ENCODE measurements at places on chromosomes 6 and 20.

GRCh38 chr6:38846844-38847243 is 131.7 kb downstream of the DNAH8 start:
- no peaks in the 10 kb centered on the region for H3K36me3 ChIP-seq
- DNase-seq = no peak
- H3K27ac ChIP-seq = no peak overlapping the region
- H3K4me3 ChIP-seq = no peak overlapping the region

DNA sequence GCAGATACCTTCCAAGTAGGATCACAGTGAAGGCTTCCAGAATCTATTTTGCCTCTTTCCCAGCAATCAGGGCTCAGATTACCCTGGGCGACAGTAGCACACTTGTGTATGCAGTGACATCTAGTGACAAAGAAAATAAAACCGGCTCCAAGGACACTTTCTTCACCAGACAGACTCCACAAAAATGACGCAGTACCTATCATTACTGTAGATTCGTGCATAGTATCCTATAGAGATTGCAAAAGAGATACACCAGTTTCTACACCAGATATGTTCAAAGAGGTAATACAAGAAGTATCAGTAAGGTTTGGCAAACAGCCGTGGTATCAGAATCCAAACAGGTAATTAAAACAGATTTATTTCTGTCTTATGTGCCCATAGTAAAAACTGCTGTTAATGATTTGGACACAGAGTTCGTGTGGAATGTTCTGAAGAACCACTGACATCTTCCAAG is 600.4 kb upstream of the JAG1 start:
- H3K4me3 ChIP-seq = no peak overlapping the region
- peaks cover 10% of the 10 kb centered on the region for H3K4me1 ChIP-seq
- H3K27me3 ChIP-seq = no peaks in the 10 kb centered on the region
- H3K27ac ChIP-seq = peak overlapping the region; percentile 68
- DNase-seq = peak; percentile 76

DNA sequence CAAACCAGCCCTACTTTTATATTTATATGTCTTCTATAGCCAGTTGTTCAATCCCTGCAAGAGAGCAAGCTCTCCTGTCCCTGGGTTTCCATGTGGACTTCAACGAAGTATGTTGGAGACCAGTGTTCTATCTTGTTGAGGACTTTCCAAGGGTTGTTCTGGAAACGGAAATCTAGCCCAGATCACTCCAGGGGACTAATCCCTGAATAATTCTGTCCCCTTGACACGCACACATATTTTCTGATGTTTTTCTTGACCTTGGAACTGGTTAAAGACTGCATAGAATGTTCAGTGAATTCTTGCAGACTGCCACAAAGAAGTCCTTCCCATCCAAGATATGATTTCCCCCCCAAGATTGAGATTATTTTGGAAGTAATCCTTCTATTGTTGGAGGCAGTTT is 9.5 kb upstream of the MYLK2 start:
- peaks cover 5% of the 10 kb centered on the region for H3K36me3 ChIP-seq
- no peak overlapping the region for H3K4me3 ChIP-seq
- DNase-seq = no peak

DNA sequence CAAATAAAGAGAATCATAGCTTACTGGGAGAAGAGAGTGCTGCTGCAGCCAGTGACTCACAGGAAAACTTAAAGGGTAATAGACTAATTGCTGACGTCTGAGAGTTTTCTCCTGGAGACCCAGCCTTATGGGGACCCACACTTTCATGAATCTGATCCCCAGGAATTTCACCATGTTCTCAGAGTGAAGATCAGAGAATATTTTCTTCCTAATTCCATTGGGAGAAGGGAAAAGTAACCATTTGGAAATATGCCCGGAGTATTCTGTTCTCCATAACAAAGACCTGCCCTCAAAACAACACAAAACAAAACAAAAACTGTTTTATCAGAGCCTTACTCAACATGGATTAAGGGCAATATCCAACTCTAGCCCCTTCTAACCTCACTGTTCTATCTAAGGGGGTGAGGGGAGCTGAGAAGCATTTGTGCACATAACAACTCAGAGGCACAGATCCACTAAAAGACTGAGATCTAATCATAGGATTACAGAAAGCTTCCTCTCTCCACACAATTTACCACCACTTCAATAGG is 168.2 kb upstream of the SSTR4 start:
- no peak overlapping the region for H3K27ac ChIP-seq
- DNase-seq = no peak
- no peaks in the 10 kb centered on the region for H3K27me3 ChIP-seq
- H3K4me3 ChIP-seq = no peak overlapping the region

Data from Panc1 (cell line).